ENCODE measurements at places on chromosomes 2 and 18.

DNA sequence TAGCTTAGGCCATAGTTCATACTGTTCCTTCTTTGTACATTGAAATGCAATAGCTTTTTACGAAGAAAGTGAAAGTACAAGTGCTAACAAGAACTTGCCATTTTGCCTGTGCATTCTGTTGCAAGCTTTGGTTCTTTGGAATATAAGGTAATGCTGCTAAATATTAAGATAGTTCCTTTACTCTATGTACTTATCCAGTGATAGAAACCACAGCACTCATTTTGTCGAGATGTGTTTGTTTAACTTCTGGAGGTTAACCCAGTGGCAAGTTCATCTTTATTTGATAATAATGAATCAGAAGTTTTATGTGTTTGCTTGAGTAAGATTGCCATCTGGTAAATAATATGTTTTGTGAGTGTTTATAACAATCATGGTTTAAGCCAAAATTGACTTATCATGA, 373.1 kb upstream of the FANCL start:
- no peaks in the 10 kb centered on the region for H3K27me3 ChIP-seq
- H3K36me3 ChIP-seq: no peaks in the 10 kb centered on the region
- H3K27ac ChIP-seq: no peak overlapping the region
- no peak for DNase-seq
- H3K4me3 ChIP-seq: no peak overlapping the region

DNA sequence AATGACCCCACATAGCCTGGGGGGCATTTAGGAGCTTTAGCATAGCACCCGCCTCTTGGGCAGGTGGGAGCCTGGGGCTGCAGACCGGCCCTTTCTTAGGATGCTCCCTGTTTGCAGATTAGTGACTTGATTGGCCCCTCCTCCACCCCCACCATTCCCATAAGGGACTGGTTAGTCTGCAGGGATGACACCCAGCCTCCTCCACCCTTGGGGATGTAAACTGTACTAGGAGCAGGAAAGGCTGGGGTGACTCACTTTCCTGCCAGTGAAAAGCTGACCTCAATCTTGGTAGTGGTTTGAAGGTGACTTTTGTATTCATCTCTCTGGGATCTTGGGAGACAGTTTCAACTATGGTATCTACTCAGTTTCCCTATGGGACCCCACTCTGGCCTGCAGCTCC, 24.2 kb downstream of the CTIF start:
- no peak for DNase-seq
- H3K4me1 ChIP-seq: no peaks in the 10 kb centered on the region
- no peak overlapping the region for H3K27ac ChIP-seq
- no peaks in the 10 kb centered on the region for H3K27me3 ChIP-seq

DNA sequence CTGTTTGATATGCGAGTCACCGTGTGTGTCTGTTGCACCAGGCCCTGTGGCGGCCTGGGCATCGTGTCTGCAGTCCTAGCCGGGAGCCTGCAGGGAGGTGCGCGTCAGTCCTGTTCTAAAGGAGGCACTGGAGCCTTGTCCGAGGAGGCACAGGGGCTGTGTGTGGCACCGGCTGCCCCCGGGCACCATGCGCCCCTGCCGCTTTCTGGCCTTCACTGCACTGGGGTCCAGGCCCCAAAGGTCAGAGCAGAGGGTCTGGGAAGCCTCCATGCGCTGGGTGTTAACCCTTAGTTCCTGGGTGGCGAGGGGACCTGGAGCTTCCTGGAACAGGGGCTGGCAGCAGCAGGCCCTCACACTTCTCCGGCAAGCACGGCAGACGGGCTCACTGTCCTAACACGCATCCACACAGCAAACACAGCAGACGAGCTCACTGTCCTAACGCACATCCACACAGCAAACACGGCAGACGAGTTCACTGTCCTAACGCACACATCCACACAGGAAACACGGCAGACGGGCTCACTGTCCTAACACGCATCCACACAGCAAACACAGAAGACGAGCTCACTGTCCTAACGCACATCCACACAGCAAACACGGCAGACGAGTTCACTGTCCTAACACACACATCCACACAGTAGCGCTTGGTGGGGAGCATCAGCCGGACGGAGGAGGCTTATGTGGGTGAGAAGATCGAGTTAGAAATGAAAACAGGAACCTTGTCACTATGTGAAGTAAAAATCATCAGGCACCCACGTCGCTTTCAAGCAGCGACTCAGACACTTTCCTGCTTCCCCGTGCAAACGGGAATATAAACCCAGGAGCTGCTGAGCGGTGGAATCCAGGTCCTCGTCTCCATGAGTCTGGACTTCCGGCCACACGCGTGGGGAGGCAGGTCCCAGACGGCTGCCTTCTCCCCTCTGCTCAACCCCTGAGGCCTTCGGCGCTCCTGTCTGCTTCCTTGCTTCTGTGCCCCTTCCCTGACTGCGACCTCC, 65.3 kb downstream of the TPO start:
- no peak overlapping the region for H3K4me3 ChIP-seq
- H3K4me1 ChIP-seq: no peaks in the 10 kb centered on the region
- H3K27ac ChIP-seq: no peak overlapping the region
- no peaks in the 10 kb centered on the region for H3K27me3 ChIP-seq

DNA sequence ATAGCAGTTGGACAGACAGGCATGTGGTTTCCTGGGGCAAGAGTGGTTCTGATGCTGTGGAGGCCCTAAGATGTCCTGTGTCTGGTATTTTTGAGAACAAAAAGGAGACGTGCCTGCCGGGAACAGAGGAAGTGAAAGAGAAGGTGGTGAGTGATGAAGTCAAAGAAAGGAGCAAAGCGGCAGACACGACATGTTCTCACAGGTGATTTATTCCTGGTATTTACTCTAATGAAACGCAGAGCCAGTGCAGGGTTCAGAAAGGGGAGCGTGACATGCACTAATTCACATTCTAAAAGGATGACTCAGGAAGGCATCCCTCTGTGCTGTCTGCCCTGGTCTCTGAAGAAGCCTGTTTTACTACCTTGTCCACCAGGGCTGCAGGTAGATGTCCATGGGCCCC, 211.0 kb downstream of the KCNE4 start:
- H3K27me3 ChIP-seq: no peaks in the 10 kb centered on the region
- H3K36me3 ChIP-seq: no peaks in the 10 kb centered on the region
- no peak overlapping the region for H3K4me3 ChIP-seq
- no peak overlapping the region for H3K27ac ChIP-seq
- DNase-seq: no peak
- no peaks in the 10 kb centered on the region for H3K4me1 ChIP-seq

DNA sequence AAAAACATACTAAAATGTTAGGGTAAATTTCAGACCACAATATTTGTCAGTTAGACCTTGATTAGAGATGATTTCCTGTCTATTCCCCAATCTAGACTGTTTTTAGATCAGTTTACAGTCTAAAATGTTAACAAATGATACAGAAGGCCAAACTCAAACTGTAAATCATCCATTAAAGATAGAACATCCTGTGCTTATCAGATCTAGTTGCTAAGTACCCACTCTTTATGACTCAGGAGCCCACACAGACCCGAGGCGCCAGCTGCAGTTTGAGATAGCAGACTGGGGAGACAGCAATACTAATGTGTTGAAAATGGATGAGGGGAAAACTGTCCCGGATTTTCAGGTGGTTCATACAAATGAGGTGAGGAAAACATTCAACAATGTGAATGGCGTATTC, 113.3 kb downstream of the SCG2 start:
- no peaks in the 10 kb centered on the region for H3K36me3 ChIP-seq
- DNase-seq: no peak
- no peak overlapping the region for H3K27ac ChIP-seq
- H3K4me1 ChIP-seq: no peaks in the 10 kb centered on the region
- H3K27me3 ChIP-seq: no peaks in the 10 kb centered on the region

DNA sequence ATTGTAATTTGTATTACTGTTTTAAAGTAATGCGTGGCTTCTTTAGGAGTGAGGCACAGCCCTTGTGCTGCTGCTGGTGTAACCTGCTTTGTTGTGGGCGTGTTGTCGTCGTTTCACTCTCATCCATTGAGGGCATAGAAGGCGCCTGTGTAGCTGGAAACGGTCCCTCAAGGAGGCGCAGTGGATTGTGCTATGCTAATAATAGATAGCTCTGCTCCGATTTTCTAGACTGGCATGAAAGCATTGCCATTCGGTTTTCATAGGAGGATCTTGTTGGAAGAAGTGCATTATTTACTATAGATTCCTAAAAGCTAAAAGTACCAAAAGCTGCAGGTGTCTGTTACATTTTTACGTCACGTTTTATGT, 17.9 kb downstream of the RAB12 start:
- peaks cover 12% of the 10 kb centered on the region for H3K36me3 ChIP-seq
- no peak overlapping the region for H3K27ac ChIP-seq
- H3K27me3 ChIP-seq: no peaks in the 10 kb centered on the region
- no peak overlapping the region for H3K4me3 ChIP-seq

DNA sequence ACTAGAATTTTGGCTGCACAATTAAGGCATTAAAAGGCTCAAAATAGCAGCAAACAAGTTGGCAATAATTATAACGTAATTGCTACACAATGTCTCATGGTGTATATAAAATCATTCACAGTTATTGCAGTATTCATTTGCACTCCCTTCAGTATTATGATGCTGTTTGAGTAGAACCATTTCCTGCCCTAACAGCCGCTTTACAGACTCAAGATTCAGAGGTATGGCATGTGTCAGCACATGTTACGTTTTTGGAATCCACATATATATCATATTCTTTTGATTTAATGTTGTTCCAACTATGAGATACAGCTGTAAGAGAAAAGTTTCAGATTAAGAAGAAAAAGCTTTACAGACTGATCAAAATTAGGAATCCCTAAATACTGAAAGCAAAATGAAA, 56.3 kb upstream of the NCKAP5 start:
- H3K27ac ChIP-seq: no peak overlapping the region
- H3K27me3 ChIP-seq: no peaks in the 10 kb centered on the region
- no peak for DNase-seq
- H3K36me3 ChIP-seq: no peaks in the 10 kb centered on the region
- H3K4me1 ChIP-seq: no peaks in the 10 kb centered on the region

DNA sequence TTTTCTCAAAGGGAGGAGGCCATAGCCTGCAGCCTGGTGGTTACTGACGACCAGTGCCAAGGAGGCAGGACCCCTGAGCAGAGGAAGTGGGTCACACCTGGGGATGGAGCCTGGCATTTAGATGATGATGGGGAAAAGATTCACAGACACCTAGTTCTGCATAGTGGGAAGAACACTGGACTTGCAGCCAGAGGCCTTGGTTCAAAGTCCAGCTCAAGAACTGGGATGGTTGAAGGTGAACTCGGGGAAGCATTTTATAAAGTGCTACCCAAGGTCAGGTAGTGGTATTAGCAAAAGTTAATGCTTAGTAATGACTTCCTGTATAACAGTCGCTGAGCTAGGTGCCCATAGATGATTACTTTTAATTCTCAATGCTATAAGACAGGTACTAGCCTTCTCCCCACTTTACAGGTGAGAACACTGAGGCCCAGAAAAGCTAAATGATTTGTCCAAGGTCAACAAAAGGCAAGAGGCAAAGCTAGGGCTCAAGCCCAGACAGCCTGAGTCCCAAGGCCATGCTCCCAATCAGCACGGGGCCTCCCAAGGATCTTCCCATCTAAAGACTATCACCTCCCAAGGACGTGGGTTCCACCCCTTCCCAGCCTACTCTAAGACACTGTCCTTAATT, 134.4 kb downstream of the TNS1 start:
- no peak overlapping the region for H3K27ac ChIP-seq

DNA sequence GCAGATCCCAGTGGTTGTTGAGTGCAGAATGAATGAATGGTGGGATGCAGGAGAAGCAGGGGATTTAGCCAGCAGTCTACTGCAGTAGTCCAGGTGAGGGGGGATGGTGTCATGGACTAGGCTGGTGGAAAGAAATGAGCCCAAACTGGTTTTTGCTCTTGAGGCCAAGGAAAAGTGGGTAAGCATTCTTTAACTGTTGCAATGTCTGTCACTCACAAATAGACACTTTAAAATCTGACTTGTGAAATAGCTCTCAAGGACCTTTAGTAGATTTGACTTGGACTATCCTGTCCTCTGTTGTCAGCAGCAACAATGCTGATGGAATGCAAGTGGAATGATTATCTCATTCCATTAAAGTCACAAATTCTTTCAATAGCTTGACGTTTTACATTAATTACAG, 37.5 kb upstream of the STK17B start:
- no peak for DNase-seq
- no peak overlapping the region for H3K4me3 ChIP-seq
- no peaks in the 10 kb centered on the region for H3K27me3 ChIP-seq
- H3K36me3 ChIP-seq: no peaks in the 10 kb centered on the region

DNA sequence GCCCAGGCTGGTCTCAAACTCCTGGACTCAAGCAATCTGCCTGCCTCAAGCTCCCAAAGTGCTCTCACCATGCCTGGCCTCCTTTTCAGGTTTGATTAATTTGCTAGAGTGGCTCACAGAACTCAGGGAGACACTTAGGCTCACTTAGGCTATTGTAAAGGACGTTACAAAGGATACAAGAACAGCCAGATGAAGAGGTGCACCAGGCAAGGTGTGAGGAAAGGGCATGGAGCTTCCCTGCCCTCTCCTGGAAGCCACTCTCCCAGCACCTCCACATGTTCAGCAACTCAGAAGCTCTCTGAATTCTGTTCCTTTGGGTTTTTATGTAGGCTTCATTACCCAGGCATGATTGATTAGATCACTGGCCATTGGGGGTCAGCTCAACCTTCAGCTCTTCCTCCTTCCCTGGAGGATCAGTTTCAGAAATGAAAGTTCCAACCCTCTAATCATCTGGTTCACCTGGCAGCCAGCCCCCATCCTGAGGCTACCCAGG, 78.7 kb upstream of the RGPD5 start:
- H3K36me3 ChIP-seq: no peaks in the 10 kb centered on the region
- no peaks in the 10 kb centered on the region for H3K27me3 ChIP-seq
- no peak overlapping the region for H3K4me3 ChIP-seq
- no peak overlapping the region for H3K27ac ChIP-seq
- H3K4me1 ChIP-seq: no peaks in the 10 kb centered on the region

DNA sequence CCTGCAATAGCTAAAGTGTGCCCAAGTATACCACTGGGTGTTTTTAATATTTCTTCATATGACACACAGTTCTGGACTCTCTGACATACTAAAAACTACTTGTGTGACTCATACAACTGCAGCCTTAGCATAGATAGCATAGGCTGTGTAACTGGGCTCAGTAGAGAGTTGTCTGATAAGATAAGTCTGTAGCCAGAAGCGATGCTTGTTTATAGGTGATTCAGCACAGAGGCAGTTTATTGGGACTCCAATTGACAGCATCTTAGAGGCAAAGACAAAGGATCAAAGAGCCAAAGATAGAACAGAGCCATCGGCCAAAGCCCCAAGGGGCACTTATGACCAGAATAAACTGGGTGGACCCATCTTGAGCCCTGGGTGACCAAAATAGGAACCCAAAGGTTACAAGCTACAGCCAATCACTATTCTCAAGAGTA, 42.3 kb downstream of the AAK1 start:
- no peaks in the 10 kb centered on the region for H3K27me3 ChIP-seq
- no peaks in the 10 kb centered on the region for H3K36me3 ChIP-seq
- no peak overlapping the region for H3K4me3 ChIP-seq
- H3K4me1 ChIP-seq: no peaks in the 10 kb centered on the region
- no peak overlapping the region for H3K27ac ChIP-seq

GRCh38 chr2:217407362-217407761, 547.5 kb upstream of the TNP1 start:
- peaks cover 2% of the 10 kb centered on the region for H3K4me1 ChIP-seq
- no peaks in the 10 kb centered on the region for H3K36me3 ChIP-seq
- no peak overlapping the region for H3K4me3 ChIP-seq
- no peak for DNase-seq
- H3K27ac ChIP-seq: no peak overlapping the region
